ENCODE measurements at places on chromosomes 7 and 10. TPM values are rescaled to one million over a fixed set of nuclear protein-coding genes. Genes with fewer than 3 reads are reported as not detected.

DNA sequence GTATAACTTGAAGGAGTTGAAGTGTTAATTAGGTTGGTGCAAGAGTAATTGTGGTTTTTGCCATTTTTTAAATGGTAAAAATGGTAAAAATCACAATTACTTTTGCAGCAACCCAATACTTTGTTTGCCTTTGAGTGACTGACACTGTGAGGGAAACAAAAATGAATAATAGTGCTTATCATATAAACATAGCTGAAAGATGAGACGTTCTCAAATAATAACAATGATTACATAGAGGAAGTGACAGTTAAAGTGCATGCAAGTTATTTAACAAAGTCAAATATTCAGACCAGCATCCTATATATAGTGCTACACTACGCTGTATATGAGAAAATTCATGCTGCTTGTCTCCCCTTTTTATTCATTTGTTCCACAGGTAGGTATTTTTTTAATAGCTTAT, 4.7 kb upstream of the HBP1 start:
- no peaks in the 10 kb centered on the region for H3K36me3 ChIP-seq
- no peak overlapping the region for H3K4me3 ChIP-seq
- no peak overlapping the region for H3K27ac ChIP-seq
- H3K27me3 ChIP-seq = no peaks in the 10 kb centered on the region
- DNase-seq = no peak
- no peaks in the 10 kb centered on the region for H3K4me1 ChIP-seq

GRCh38 chr7:96521068-96521894, 188.4 kb downstream of the SEM1 start:
- no peaks in the 10 kb centered on the region for H3K36me3 ChIP-seq
- H3K27me3 ChIP-seq = no peaks in the 10 kb centered on the region
- no peak for DNase-seq
- H3K4me3 ChIP-seq = no peak overlapping the region

GRCh38 chr10:78850644-78851435, 217.9 kb upstream of the ZMIZ1 start:
- H3K4me1 ChIP-seq = no peaks in the 10 kb centered on the region
- no peaks in the 10 kb centered on the region for H3K27me3 ChIP-seq
- no peak overlapping the region for H3K27ac ChIP-seq
- H3K4me3 ChIP-seq = no peak overlapping the region

DNA sequence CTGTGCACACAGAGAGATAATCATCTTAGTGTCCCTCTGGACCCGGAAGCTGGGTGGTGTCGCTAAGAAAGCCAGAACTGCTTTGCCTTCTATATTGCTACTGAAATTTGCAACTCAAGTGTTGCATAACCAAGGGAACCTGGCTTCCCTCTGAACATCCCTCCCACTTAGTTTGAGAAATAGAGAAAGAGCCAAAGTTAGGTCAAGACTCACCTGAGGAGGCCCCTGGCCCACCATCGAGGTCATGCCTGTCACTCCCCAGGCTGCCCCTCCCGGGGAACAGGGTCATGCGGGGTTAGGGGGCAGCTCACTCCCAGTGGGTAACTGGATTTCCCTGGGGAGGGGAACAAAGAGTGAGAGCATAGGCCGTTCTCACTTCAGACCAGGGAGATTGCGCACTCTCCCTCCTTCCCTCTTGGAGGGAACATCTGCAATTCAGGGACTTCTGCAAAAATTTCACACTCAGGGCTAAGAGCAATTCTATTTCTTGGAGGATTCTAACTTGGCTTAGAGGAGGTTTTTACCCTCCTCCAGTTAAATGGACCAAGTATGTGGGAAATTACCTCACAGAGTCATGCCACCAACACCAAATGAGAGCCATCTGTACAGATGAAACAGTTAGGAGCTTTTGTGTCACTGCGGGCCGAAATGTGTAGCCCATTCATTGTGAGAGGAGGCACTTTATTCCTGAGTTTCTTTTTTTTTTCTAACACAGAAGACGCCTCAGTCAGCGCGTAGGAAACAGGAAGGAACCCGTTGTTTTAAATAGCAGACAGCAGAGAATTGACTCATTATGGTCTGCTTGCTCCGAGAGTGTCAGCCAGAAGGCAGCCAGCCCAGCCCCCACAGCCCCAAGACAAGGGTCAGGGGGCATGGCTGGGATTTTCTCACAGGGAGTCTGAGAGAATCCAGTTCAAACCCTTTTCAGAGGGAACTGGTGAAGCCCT, 221.3 kb downstream of the ARHGAP12 start:
- peaks cover 22% of the 10 kb centered on the region for H3K4me1 ChIP-seq
- peak overlapping the region; percentile 77 for H3K27ac ChIP-seq
- peak; percentile 52 for DNase-seq
- no peak overlapping the region for H3K4me3 ChIP-seq
- H3K27me3 ChIP-seq = no peaks in the 10 kb centered on the region

GRCh38 chr7:115475761-115476385, 554.0 kb downstream of the MDFIC start:
- no peaks in the 10 kb centered on the region for H3K36me3 ChIP-seq
- H3K27ac ChIP-seq = no peak overlapping the region
- no peak for DNase-seq
- H3K4me3 ChIP-seq = no peak overlapping the region
- H3K27me3 ChIP-seq = no peaks in the 10 kb centered on the region

DNA sequence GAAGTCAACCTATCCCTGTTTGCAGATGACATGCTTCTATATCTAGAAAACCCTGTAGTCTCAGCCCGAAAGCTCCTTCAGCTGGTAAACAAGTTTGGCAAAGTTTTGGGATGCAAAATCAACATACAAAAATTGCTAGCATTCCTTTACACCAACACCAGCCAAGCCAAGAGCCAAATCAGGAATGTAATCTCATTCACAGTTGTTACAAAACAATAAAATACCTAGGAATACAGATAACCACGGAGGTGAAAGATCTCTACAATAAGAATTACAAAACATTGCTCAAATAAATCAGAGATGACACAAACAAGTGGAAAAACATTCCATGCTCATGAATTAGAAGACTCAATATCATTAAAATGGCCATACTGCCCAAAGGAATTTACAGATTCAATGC, 50.4 kb upstream of the ZNF365 start:
- no peak overlapping the region for H3K27ac ChIP-seq
- no peak for DNase-seq
- H3K36me3 ChIP-seq = no peaks in the 10 kb centered on the region
- no peaks in the 10 kb centered on the region for H3K4me1 ChIP-seq
- H3K4me3 ChIP-seq = no peak overlapping the region
- no peaks in the 10 kb centered on the region for H3K27me3 ChIP-seq

CYP3A7 gene
- not detected for total RNA-seq

DNA sequence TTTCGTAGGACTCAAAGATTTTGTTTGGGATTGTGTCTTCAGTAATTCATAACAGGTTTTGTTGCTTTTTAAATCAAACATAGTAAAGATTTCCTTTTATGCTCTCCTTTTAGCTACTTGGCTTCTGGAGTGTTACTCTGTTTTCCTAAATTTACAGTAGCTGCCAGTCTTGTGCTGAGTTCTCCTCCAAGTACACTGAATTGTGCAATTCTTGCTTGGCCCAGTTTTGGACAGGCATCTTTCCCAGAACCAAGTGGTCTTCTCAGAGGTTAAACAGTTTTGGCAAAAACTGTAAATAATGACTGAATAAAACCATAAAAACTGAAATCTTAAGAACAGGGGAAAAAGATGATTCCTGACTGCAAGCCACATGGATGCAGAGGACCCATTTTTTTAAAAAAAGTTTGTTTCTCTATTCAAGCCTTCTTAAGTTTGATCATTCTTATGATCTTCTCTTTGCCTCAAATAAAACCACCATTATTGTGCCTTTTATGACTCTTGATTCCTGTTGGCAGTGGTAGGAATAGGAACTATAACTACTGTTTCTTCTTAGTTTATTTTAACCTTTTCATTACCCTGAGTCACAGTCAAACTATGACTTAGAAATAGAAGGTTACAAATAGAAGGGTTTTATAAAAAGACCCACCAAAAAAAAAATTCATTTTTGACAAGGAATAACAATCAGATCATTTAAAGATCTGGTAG, 88.0 kb downstream of the MDFIC start:
- no peak overlapping the region for H3K4me3 ChIP-seq
- H3K36me3 ChIP-seq = no peaks in the 10 kb centered on the region
- no peak overlapping the region for H3K27ac ChIP-seq
- H3K4me1 ChIP-seq = peaks cover 12% of the 10 kb centered on the region
- peak; percentile 50 for DNase-seq
- no peaks in the 10 kb centered on the region for H3K27me3 ChIP-seq

PAX2 gene
- 3.7 TPM for total RNA-seq

LRRTM3 gene
- total RNA-seq = 0.94 TPM

SERPINE1 gene
- 5.8 TPM for total RNA-seq

DNA sequence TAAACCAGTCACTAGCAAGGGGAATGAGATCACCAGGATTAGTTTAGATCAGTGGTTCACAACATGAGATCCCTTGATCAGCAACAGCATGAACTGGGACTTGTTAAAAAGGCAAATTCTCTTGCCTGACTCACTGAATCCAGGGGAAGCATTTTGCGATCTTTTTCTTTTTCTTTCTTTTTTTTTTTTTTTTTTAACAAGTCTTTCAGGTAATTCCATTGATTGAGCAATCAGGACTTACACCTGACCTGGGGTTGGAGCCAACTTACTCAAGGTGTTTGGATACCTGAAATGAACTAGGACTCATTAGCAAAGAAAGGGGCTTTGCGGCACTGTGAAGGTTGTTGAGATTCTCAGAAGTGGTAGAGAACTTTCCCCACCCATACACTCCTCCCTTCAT, 47.1 kb upstream of the PRR15 start:
- no peak overlapping the region for H3K27ac ChIP-seq
- DNase-seq = no peak
- H3K27me3 ChIP-seq = no peaks in the 10 kb centered on the region

WEE2 gene
- total RNA-seq = not detected

GRCh38 chr7:102236592-102237287, 49.9 kb upstream of the SH2B2 start:
- DNase-seq = peak; percentile 78
- no peaks in the 10 kb centered on the region for H3K4me1 ChIP-seq
- no peak overlapping the region for H3K4me3 ChIP-seq
- no peaks in the 10 kb centered on the region for H3K36me3 ChIP-seq
- no peak overlapping the region for H3K27ac ChIP-seq

CCDC3 gene
- total RNA-seq = 30.6 TPM

GRCh38 chr7:43475983-43476382, 106.9 kb upstream of the STK17A start:
- no peak for DNase-seq
- H3K36me3 ChIP-seq = no peaks in the 10 kb centered on the region
- H3K4me1 ChIP-seq = no peaks in the 10 kb centered on the region
- no peaks in the 10 kb centered on the region for H3K27me3 ChIP-seq
- H3K27ac ChIP-seq = no peak overlapping the region
- H3K4me3 ChIP-seq = no peak overlapping the region

CYP2W1 gene
- 0.71 TPM for total RNA-seq

DNAJC30 gene
- total RNA-seq = 25.0 TPM

GRCh38 chr7:266851-267840, 22.8 kb upstream of the FOXL3 start:
- H3K27me3 ChIP-seq = no peaks in the 10 kb centered on the region
- H3K4me3 ChIP-seq = no peak overlapping the region
- no peak overlapping the region for H3K27ac ChIP-seq
- H3K36me3 ChIP-seq = no peaks in the 10 kb centered on the region
- H3K4me1 ChIP-seq = no peaks in the 10 kb centered on the region

AOAH gene
- total RNA-seq = 4.6 TPM

- H3K27ac ChIP-seq = no peak overlapping the region
- peaks cover 13% of the 10 kb centered on the region for H3K4me1 ChIP-seq
- DNase-seq = no peak
- no peaks in the 10 kb centered on the region for H3K27me3 ChIP-seq
- no peak overlapping the region for H3K4me3 ChIP-seq
Measured at GRCh38 chr10:28556142-28556541, 23.2 kb downstream of the WAC start.

PDE6C gene
- not detected for total RNA-seq

GRCh38 chr7:29598613-29599012, 35.0 kb downstream of the PRR15 start:
- H3K36me3 ChIP-seq = no peaks in the 10 kb centered on the region
- no peak for DNase-seq

OR2A25 gene
- not detected for total RNA-seq

GRCh38 chr10:112809736-112810135, 140.3 kb upstream of the TCF7L2 start:
- peaks cover 7% of the 10 kb centered on the region for H3K4me1 ChIP-seq
- DNase-seq = no peak
- no peaks in the 10 kb centered on the region for H3K27me3 ChIP-seq

DNA sequence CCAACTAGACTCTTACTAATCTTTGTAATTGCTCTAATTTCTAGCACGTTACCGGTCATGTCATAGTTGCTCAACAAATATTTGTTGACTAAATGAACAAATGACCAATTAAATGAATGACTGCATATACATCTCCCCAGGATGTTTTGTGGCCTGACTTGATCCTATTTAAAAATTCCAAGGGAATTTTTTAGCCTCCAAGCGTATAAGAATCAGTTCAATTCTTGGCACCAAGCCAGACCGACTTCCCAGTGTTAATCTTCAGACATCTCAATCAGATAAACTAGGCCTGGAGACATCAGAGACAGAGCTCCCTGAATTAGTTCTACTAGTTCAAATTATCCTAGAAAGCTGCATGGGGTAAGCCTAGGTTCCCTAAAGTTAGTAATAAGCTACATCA, 96.0 kb downstream of the GSAP start:
- H3K4me1 ChIP-seq = no peaks in the 10 kb centered on the region
- no peak for DNase-seq
- H3K36me3 ChIP-seq = no peaks in the 10 kb centered on the region
- no peak overlapping the region for H3K27ac ChIP-seq

DNA sequence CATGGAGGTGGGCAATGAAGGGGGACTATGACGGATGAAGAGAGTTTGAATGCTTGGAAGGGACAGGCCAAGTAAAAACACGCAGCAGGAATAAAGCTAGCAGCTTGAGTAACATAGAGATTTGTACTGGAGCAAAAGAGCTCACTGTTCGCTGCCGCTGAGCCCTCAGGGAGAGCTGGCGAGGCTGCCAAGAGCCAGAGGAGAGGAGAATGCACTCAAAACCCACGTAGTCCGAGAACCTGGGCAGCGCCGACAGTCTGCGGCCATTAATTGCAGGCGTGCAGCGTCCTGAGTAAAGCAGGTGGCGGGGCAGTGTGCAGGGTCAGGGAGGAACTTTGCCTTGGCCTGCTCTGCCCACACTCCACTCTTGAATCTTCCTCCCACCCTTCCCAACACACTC, 68.2 kb downstream of the SLC37A3 start:
- H3K27ac ChIP-seq = no peak overlapping the region
- H3K4me3 ChIP-seq = no peak overlapping the region
- H3K27me3 ChIP-seq = no peaks in the 10 kb centered on the region
- no peak for DNase-seq

LRIT2 gene
- total RNA-seq = 0.12 TPM

- no peak overlapping the region for H3K27ac ChIP-seq
- H3K27me3 ChIP-seq = no peaks in the 10 kb centered on the region
- no peaks in the 10 kb centered on the region for H3K4me1 ChIP-seq
- H3K36me3 ChIP-seq = no peaks in the 10 kb centered on the region
Measured at GRCh38 chr10:98489561-98490481, 43.1 kb upstream of the HPS1 start.

GRCh38 chr10:128274938-128275337, 148.7 kb upstream of the MKI67 start:
- no peaks in the 10 kb centered on the region for H3K36me3 ChIP-seq
- no peak overlapping the region for H3K4me3 ChIP-seq
- no peaks in the 10 kb centered on the region for H3K4me1 ChIP-seq
- no peaks in the 10 kb centered on the region for H3K27me3 ChIP-seq
- H3K27ac ChIP-seq = no peak overlapping the region
- DNase-seq = no peak

All from testis (tissue), 5 donors.